ENCODE measurements at places on chromosomes 2 and 18.

- DNase-seq = no peak
Measured at GRCh38 chr2:69047625-69048145, 34.7 kb downstream of the ANTXR1 start.

- no peak for DNase-seq
Measured at GRCh38 chr2:38230756-38231155, 146.3 kb downstream of the ATL2 start.

- no peak for DNase-seq
Measured at GRCh38 chr2:113831161-113831560, 58.7 kb upstream of the ACTR3 start.

DNA sequence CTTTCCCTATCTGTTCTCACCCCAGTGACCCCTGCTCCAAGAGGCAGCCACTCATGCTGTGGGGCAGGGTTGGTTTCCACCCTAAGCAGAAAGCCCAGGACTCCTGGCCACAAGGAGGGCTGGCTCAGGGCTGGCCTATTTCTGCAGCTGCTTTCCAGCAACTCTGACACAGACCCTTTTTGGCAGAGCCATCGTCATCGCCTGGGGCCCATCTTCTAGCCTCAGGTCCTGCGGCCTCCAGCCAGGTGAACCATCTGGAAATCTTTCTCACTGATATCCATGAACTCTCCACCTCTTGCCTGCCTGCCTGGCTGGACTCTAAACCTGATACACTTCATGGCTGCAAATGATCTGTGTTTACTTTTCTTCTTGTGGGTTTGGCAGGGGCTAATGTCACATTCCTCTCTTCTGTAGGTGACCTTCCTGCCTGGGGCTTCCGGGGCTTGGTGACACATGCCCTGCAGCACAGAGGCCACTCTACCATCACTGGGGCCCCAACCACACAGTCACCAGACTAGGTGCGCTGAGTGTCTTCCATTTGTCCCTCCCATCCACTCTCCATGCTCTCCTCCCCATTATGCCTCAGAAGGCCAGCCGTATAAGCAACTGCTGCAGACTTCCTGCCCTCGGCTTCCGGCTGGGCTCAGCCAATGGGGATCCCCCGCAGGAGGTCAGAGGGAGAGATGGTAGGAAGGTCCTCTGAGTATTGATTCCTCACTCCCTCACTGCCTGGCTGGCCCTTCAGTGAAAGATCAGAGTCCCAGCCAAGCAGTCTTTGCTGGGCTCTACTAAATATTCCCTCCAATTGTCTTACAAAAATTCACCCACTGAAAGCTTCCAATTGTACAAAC is 9.7 kb upstream of the COPS8 start:
- DNase-seq = no peak

- no peak for DNase-seq
Measured at GRCh38 chr2:109487871-109488655, 125.7 kb downstream of the SEPTIN10 start.

DNA sequence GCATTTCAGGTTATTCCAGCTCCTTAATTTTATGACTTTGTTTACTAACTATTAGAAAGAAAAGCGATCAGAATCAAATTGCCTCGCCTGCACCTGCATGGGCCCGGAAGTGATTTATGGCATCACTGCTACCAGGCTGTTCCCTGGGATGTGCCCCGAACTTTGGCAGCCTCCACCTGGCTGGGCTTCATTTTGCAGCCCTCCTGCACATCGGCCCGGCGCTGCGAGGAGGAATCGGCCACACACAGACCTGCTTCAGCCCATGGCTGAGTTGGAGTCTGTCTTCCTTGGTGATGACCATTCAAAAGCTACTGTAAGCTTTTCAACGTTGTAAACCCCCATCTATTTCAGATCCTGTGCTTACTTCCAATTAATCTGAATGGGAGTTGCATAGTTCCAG is 638.0 kb downstream of the RNF144A start:
- peak; percentile 91 for DNase-seq

DNA sequence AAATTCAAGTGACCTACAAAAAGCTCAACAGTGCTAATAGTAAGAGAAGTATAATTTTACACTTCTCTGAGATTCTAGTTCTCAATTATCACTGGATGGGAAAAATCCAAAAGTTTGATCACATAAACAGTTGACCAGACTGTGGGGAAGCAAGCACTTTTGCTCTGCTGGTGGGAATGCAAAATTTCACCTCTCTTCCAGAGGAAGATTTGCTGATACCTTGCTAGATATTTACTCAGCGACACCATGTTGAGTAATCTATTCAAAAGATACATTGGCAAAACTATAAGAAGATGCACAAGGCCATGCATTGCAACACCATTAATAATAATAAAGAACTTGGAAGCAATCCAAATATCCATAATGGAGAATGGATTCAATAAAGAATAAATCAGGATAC is 204.4 kb downstream of the MREG start:
- DNase-seq = no peak

GRCh38 chr18:4181882-4182568 is 273.1 kb downstream of the DLGAP1 start:
- no peak for DNase-seq

All from NCI-H748 treated with DMSO at 0.1 percent for 48 hours (cell line).